Daoy (cell line): ENCODE measurements at places on chromosomes 6 and 20. TPM values are rescaled to one million over a fixed set of nuclear protein-coding genes. Genes with fewer than 3 reads are reported as not detected.
A peak's percentile ranks its signal among the peaks of the same experiment; 100 is the strongest.

The DEFB123 gene
- not detected in 2 replicates for total RNA-seq

DNA sequence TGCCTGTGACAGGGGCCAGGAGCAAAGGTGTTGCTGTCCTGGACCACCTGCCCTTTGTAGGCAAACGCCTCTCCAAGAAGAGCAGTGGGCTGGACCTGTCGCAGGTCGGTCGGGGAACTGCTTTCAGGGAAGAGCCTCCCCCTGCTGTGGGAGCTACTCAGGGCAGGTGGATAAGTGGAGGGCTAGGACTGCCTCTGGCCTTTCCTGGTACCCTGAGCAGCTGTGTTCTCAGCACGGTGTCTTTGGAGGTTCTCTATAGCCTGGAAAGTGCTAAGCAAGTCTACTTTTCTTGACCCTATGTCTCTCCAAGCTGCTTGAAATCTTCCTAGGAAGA is 35.0 kb downstream of the BPIFB1 start:
- no peak for DNase-seq

DNA sequence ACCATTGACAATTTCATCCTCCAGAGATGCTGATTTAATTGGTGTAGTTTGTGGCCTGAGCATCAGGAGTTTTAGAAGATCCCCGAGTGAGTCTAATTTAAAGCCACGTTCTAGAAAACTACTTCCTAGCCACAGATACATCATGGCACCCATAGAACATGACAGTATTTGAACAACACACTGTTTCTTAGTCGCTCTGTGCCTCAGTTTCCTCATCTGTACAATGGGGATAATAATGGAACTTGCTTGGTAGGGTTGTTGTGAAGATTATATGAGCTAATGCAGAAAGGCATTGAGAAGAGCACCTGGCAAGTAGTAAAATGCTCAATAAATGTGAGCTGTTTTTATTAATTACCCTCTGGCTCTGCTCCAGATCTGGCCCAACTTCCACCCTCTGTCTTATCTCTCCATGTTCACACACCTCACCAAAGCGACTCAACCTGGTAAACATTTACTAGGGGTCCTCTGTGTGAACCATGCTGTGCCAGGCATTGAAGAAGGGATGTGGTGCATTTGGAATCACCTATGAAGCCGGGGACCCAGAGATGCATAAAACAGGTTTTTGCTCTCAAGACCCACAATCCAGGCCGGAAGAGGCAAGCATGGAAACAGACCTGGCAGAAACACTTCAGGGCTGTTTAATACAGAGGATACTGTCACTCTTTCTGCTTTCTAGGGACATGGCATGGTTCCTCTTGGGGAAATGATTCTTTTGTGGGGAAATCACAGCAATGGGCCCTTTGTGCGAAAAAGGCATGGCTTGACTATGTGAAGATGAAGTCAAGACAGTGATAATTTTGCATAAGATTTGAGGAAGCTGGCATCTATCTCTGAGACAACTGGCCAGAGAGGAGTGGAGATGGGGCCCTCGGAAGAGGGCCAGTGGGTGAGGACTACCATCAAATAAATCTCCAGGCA is 16.2 kb upstream of the MRPS18A start:
- DNase-seq: no peak

DNA sequence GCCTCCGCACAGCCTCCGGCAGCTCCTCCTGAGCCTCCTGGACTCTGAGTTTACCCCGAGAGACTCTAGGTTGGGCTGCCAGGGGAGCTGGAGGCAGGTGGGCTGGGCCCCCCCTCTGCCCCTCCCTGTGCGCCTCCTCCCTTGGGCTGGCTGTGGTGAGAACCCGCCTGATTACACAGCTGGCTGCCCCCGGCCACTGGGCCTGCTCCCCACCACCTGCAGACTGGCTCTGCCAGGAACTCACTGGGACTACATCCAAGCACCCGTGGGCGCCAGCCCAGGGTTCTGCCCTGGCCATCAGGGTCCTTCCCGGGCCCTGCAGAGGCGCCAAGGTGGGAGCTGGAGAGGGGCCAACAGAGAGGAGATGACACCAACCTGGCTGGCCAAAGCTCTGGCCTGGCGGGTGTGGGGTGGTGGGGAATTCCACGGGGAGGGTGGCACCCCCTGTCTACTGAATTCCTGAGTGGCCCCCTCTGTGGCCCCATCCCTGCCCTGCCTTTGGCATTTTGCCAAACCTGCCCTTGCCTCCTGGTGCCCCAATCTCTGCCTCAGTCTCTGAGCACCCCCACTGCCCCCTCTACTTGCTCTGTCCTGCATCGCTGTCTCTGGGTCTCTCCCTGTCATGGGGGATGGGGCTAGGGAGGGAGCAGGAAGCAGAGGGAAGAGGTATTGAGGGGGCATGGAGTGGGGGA is 21.9 kb upstream of the CDH22 start:
- no peak for DNase-seq

GRCh38 chr6:158321960-158322359 is 9.7 kb downstream of the TULP4 start:
- DNase-seq: peak; percentile 7

GRCh38 chr20:301886-302848 is 4.8 kb downstream of the ZCCHC3 start:
- DNase-seq: no peak

- DNase-seq: peak; percentile 40
Observed at GRCh38 chr6:147738516-147739162, 230.1 kb downstream of the SAMD5 start.

DNA sequence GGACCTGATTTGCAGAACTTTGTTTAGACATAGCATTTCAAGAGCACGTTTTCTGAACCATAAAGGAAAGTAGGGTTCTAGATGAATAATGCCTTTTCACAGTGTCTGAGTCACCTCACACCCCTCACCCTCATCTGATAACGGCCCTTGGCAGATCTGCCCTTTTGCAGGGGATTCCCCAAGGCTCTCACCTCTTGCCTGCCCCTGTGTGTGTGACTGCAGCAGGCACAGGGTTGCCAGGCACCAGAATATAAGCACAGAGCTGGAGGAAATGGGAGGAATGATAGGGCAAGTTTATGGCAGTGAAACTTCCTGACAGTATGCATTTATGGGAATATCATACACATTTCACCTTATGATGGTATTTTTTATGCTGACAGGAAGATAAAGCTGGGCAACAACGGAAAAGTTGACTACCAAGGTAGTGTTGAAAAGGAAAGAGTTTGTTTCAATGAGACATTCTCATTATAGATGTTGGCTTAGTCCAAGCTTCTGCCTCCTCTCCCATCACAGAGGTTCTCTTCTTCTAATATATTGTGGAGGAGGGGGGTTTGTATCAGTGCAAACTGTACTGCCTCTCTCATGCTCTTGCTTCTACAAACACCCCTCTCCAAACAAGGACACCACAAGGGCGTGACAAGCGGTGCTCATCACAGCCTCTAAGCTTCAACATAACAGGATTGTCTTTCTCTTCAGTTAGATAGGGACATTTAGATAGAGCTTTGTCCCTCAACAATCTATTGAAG is 101.5 kb upstream of the BACH2 start:
- DNase-seq: peak; percentile 86

The NMBR gene
- not detected in 2 replicates for total RNA-seq

- no peak for DNase-seq
Observed at GRCh38 chr6:39314273-39314795, at the start of gene KCNK17. Gene KCNK17, minus strand, starts transcription at chr6:39314419. Its CDS starts 99 bp downstream, at chr6:39314320.

The SAPCD1 gene
- total RNA-seq: 0.27 and 1.6 TPM in 2 replicates
